ENCODE measurements at places on chromosomes 11 and 22.

DNA sequence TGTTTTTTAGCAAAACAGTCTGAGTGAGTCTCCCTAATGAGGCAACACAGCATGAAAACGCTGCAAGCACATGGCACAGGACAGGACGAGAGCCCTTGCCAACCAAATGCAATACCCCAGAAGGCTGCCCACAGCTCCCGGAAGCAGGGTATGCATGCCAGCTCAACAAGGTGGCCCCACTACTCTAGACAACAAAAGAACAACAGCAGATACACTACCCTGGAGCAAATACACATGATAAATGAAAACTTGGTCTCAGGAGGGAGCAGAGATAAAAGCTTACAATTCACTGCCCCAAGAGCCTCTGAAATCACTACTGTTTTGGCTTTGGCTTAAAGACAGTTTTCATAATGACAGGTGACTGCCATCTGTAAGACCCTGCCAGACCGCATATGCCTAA, 785.4 kb upstream of the API5 start:
- no peak for DNase-seq

- DNase-seq = no peak
Measured at GRCh38 chr11:33017965-33018364, 2.3 kb downstream of the DEPDC7 start.

GRCh38 chr11:85634747-85635146, 6.4 kb downstream of the TMEM126B start:
- no peak for DNase-seq

DNA sequence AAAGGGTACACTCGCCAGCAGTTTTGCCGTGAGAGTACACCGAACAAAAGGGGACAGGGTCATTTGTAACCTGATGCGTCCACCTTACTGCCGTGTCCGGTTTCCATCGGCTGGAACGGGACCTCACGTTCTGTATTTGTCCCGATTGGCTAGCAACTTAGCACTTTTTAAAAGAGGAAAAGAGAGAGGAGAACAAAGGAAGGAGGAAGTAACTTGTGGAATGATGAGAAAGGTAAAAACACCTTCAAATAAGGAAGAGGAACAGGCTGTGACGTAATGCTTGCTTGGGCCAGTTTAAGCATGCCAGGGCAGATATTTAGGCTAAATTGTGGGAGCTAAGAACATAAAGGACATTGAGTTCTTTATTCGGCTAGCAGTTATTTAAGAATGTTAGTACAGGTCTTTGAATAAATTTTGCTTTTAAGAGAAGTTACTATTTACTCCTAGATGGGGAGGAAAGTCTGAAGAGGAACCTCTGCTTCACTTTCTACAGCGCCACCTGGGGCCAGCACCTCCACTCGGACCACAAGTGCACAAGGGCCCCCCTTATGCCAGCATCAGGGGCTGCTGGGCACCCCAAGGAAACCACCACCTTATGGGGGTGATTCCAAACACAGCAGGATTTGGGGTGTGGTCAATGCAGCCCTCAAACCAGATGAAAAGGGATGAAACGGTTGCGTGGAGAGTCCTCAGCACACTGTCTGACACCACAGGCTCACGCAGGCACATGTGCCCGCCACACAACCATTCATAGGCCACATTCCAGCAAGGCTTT, 5.8 kb downstream of the ARSA start:
- no peak for DNase-seq

- DNase-seq = no peak
Measured at GRCh38 chr11:3120071-3120792, 44.9 kb downstream of the OSBPL5 start.

DNA sequence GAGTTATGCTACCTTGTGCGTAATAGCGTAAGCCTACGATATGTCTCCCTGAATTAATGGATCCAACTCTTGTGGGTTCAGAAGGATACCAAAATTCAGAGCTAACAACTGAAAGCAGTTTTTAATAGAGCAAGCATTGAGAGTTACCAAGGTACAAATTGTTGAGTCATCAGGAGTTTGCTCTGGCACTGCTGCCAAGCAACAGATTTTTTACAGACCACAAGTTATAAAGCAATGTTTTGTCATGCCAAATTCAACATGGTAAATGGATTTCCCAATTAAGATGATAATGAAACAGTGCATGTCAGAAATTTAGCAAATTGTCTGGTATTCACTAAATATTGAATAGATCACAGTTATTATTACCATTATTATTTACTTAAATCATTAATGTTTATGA, 295.6 kb downstream of the NELL1 start:
- DNase-seq = no peak

DNA sequence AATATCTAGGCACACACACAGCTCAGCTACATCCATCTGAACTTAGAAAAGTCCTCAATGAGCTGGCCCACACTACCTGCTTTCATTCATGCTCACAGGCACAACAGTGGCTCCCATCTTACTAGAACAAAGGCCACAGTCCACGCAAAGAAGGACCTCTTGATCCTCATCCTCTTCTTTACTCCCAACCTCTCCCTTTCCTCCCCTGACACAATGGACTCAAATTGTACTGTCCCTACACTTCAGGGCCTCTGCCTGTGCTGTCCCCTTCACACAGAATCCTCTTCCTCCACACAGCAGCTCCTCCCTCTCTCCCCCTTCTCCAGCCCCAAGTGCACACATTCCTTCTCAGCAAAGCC, 12.7 kb downstream of the SMCO4 start:
- no peak for DNase-seq

GRCh38 chr11:63985812-63986155, 454 bp upstream of the OTUB1 start:
- DNase-seq = no peak

- no peak for DNase-seq
Measured at GRCh38 chr11:56271092-56271491, 2.9 kb upstream of the OR5T1 start.

GRCh38 chr11:61145228-61146005, 15.8 kb downstream of the VPS37C start:
- no peak for DNase-seq

GRCh38 chr22:47781024-47781423, 1018.6 kb downstream of the TBC1D22A start:
- DNase-seq = no peak

GRCh38 chr22:35627267-35628041, 10.3 kb upstream of the MB start:
- peak; percentile 13 for DNase-seq

DNA sequence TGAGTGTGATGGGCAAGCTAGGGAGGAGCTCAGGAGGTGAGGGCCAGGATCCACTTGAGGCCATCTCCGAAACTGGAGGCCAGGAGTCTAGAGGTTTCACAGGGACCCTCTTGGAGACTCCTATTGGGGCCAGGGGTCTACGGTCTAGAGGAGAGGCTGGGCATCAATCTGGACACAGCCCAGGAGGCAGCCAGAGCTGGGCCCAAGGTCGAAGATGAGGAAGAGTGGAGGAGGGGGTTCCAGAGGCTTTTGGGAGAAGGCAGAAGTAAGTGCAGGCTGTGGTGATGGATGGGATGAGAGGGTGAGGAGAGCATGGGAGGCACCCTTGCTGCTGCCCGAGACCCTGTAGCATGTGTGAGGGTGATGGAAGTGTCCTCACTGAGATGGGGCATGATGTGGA, 56.6 kb downstream of the LRRC32 start:
- no peak for DNase-seq

- no peak for DNase-seq
Measured at GRCh38 chr11:8403310-8403709, 139.6 kb upstream of the LMO1 start.

DNA sequence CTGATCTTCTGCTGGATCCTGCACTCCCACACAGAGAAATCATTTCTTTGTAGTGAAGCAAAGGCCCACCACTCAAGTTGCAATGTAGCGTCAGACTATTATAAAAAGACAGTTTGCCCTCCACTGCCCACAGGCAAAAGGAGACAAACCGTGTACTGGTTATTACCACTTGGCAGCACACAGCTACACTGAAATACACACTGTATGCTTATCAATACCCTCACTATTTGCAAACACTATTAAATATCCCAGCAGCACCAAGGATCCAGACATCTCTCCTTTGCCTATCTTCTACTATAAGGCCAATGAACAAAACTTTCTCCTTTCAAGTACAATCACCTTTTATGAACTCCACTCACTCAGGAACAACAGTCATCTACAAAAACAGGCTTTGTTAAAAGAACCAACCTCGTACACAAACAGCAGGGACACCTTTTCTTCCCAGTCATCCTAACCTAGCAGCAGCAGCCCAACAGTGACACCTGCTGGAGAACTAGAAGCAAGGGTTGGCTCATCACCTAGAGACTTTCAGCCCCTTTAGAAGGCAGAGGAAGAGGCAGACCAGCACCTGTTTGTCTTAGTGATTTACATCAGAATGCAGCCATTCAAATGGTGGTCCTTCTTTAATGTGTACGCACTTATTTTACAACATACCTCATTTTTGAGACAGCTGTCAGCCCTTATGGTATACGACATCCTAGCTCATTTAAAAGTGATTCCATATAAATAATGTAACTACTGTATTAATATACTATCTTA, 56.1 kb downstream of the AMBRA1 start:
- DNase-seq = peak; percentile 15

GRCh38 chr22:39478441-39478850, 21.6 kb downstream of the MGAT3 start:
- DNase-seq = no peak

DNA sequence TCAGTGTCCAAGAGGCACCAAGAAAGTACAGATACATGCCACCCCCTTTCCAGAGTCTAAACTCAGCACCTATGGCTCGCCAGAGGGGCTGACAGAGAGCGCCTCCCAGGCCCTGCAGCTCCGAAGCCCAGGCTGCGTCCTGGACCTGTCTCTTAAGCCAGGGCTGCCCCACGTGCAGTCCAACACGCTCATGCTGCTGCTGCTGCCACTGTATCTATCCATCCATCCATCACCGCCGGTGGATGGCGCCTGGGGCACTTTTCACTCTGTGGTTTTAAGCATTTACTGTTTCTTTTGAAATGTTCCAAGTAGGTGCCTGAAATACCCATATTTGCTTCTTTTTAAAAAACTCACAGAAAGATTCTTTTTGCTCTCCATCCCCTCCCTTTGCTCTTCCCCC, 41.8 kb downstream of the MACROD1 start:
- DNase-seq = no peak

DNA sequence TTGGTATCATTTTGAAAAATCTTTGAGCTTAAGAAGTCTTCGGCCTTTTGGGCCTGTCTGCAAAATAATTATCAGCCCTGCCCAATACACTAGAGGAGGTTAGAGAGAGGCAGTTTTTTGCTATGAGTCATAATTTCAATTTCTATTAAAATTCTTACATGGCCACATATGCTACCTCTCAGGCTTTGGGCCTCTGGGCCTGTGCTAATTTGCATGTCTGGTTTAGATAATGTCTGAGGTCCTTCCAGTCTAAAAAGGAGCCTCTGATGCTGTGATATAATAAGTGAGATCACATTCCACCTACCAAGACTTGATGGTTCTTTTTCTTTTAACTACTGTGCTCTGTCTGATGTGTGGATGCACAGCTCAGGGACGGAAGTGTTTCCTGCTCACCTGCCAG, 70.8 kb downstream of the KCNJ1 start:
- no peak for DNase-seq

DNA sequence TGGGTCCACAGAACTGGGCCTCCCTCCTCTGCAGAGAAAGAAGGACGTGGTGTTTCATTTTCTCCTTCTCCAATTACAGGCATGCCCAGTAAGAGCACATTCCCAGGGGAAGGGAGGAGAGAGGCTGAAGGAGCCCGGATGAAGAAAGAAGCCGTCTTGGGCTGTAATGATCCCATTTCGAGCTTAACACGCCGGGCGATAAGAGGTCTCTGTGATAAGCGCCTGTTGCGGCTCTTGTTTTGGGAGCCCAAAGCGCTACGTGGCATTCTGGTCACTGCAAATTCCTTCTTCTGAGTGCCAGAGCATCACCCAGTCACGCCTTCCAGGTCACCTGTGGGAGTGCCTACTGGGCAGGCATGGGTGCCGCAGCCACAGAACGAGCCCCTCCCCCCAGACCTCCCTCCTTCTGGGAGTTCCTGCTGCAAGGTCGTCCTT, 57.5 kb downstream of the ANO1 start:
- no peak for DNase-seq

GRCh38 chr22:22193923-22194322, 50.7 kb upstream of the VPREB1 start:
- DNase-seq = no peak

DNA sequence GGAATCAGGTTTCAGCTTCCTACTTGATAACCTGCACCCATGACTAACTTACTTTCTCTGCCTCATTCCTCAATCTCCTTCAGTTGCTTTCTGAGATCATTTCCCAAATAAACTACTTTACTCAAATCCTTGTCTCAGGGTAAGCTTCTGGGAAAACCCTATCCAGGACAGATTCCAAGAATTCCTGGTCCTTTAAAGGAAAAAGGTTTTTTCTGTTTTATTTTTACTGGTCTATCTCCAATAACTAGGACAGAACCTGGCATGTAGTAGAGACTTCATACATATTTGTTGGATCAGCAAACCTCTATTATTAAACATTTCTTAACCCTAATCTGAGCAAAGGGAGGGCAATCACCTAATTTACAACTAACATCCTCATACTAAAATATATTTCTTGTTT, 910.5 kb upstream of the CHORDC1 start:
- no peak for DNase-seq

DNA sequence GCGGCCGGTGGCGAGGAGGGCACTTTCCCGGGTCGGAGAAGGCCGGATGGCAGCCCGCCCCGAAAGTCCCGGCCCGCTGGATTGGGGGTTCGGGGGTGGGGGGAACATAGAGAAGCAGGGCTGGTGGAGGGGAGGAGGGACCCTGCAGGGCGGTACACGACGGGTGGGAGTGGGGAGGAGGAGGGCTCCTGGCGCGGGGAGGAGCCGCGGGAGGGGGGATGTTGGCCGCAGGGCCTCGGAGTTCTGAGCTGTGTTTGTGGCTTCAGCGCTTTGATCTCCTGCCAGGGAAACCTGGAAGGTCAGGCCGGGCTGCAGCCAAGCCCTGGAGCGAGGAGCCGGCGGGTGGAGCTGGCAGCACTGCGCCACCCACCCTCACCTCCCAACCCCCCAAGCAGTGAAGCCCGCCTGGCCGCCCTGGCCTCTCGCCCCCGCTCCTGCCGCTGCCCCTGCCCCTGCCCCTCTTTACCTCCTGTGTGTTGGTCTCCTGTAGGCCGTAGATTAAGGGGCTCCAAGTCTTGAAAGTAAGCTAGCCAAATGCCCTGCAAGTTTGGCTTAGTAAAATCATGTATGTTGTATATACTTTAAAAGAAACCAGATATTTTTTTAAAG, 30.9 kb downstream of the C22orf31 start:
- no peak for DNase-seq

GRCh38 chr11:125835748-125836147, 2.6 kb downstream of the PATE4 start:
- DNase-seq = no peak

DNA sequence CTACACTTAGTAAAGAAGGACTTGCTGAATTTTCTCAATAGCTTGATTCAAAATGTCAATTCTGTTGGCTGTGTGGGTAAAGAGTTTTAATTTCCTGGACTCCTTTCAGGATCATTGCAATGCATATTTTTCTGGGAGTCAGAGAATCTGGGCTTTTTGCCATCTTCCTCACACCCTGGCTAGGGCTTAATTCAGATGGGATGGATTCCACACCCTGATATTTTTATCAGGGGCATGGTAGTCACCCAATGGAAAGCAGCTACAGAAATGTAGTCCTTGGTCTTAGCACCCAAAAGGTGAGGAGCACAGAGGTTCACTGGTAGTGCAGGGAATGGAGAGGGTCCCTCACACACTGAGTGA, 79.3 kb downstream of the SGSM3 start:
- DNase-seq = no peak
